ENCODE measurements at places on chromosomes 1 and 21. TPM values are rescaled to one million over a fixed set of nuclear protein-coding genes. Genes with fewer than 3 reads are reported as not detected.

GRCh38 chr1:229664133-229664689 is 38.2 kb downstream of the URB2 start:
- DNase-seq = peak; percentile 29

DNA sequence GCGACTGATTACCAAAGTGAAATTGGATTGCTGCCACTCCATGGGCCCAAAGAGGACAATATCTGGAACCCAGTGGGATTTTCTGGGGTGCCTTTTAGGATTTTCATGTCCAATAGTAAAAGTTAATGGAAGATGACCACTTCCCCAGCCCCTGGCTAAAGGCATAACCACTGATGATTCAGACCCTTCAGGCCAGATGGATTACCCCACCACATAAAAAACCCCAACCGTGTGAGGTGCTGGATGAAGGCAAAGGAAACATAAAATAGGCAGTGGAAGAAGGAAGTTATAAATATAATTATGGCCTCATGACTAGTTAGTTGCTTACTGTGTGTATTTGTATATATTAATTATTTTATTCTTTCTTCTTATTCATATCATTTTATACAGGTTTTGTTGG is 40.2 kb upstream of the IL10 start:
- no peak for DNase-seq

Gene TENT5C
- 4.9 TPM for total RNA-seq

Gene LCE2C
- not detected for total RNA-seq

GRCh38 chr1:98453066-98453465 is 208.5 kb upstream of the SNX7 start:
- no peak for DNase-seq

DNA sequence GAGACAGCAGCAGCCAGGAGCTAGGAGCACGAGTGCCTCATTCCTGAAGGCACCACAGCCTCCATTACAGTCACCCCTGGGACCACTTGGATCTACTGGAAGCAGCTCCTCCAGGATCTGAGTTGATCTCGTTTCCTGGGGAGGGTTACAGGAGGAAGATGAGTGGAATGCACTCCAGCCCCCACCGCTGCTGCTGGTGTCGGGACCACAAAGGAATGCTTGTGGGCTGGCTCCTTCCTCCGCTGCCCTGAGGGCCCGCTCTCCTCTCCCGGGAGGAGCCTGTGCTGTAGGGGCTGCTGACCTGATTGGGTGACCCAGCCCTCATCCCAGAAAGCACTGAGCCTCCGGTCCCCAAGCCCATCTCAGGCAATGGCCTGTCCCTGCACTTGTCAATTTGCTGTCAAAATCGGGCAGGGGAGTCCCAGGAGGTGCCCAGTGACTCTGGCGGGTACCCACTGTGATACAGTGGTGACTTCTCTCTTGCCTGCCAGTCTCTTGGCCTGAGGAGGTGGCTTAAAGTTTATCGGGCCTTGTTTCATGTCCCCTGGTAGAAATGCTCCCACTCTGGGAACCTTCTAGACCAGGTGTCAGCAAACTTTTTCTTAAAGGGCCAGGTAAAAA is 23.1 kb downstream of the IL10RB start:
- DNase-seq = no peak

GRCh38 chr1:76238094-76238628 is 163.6 kb downstream of the ST6GALNAC3 start:
- DNase-seq = no peak

Gene PTGFR
- not detected for total RNA-seq

Gene ACTL8
- not detected for total RNA-seq

DNA sequence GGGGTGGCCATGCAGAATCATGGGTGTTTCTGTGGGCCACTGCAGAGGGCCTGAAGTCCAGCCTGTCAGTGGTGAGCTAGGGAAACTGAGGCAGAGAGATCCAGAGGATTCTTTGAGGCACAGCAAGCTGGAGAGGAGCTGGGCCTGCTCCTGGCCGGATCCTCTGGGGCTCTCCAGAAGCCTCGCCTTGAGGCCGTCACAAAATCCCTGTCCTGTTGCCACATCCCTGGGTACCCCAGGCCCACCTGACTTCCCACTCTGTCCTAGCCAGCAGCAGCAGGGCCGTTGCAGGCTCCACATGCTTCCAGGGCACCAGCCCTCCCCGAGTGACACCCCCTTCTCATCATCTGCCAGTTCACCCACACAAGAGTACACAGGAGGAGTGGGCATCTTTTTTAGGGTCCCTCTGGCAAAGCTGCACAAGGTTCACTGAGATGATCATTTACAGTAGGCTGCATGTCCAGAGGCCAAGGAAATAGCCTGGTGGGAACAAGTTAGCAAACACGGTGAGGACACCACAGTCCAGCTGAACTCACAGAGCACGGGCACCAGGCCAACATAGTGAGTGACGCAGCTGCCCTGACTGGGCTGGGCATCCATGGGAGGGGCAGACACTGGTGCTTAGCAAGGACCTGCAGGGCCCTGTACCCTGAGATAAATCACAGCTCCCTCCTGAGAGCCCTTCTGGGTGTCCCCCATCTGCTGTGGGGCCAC is 25.1 kb upstream of the TSPEAR start:
- no peak for DNase-seq

DNA sequence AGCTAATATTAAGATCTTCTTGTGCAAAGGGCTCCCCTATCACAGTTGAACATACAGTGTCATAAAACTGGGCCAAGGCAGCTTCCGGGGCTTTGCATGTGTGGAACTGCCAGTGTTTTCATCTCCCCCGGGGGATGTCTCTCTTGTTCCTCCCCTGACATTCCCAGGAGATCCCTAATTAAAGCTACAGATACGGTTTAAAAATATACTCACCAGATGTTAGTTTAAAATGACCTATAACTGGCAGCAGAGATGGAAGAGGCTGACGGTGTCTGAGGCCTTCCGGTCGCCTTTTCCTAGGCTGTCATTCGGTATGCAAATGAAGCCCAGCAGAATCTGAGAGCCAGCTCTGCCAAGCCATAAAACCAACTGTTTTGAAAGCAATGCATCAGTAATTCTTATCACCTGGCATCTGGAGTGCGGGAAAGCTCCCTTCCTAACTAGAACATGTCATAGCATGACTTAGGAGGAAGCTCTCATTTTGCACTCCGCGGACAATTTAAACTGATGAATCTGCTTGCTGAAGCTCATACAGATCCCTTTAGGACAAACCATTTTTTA is 436.5 kb upstream of the VAMP3 start:
- DNase-seq = no peak

Gene DAB1
- total RNA-seq = not detected

Gene EGLN1
- 17.1 TPM for total RNA-seq

DNA sequence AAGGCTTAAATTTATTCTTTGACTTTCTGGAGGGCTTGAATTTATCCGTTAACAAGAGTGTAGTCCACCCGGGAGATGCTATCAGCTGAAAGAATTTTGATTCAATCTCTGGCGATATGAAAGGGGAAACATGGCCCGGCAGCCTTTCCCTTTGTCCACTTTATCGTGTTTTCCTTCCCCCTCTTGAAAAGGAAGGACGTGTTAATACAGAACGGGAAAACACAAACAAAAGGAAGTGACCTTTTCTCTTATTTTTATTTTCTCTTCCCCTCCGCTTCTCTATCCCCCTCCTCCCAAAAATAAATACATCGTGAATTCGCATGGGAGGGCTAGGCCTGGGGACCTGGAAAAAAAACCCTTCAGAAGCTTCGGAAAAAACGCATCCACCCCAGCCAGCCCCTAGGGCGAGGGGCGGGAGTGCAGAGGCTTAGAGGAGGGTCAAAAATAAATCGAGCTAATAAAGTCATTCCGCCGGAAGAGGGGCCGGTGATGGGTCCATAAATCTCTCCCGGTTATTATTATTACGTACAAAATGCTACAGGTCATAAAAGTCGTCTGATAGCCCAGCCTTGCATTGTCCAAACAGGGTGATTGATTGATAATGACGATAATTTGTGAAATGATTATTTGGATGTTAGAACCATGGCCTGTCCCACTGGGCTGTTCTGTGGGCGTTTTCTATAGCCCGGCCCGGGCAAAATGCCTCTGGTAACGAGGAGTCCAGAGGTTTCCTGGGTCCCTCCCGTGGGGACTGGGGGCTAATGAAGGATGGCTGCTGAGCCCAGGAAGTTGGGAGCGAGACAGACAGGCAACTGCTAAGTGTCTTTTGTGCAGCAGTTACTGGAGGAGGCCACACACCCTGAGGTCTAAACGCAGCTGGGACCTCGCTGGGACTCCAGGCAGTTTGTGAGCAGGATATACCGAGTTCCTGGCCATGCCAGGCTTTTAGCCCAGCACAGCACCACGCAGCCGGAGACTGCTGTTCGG is 179.4 kb downstream of the PRDM16 start:
- no peak for DNase-seq

Gene OR14A16
- not detected for total RNA-seq

DNA sequence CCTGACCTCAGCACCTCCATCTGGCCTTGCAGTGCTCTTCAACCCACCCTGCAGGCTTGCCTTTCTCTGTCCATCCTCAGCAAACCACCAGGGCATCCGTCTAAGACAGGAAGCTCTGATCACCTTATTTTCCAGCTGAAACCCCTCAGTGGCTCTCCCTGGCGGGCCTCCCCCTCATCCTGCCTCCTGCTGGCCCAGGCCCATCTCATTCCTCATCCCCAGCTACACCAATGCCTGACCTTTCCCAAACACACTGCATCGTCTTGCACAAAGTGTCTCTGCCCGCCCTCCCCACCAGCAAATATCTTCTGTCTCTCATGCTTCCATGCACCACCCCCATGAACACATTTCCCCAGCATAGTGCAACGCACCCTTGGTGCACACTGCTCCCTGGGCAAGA is 205.0 kb downstream of the TOMM20 start:
- DNase-seq = no peak

DNA sequence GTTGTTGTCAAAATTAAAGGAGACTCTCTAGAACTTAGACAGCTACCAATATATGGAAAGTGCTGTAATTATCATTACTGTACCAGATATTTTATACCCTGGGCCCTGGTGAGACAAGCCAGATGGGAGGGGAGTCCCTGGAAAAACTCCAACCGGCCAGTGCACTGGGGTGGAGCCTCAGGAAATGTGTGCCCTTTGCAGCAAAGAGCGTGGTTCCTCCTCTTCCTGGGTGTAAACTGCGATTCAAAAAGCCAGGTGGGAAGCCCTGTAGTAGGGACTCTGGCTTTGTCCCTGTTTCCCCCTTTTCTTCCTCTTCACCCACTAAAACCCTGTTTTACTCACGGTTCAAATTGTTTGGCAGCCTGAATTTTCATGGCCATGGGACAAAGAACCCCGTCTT is 812.3 kb downstream of the PLA2G4A start:
- DNase-seq = no peak

DNA sequence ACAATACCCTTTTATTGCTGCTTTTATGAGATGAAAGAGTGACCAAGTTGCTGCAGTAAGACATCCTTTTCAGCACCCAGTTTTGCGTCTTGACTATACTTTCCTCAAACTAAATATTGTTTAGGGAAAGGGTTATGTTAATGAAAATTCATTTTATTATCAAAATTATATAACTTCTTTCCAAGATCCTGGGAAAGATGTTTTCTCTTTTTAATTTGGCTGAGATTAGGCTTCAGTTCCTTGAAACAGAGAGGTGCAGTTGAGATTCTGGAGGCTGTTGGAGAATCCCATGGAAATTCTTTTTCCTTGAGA is 91.6 kb upstream of the KCNA3 start:
- DNase-seq = no peak

Gene LCE3E
- not detected for total RNA-seq

- no peak for DNase-seq
These were observed 8.2 kb downstream of the DVL1 start for GRCh38 chr1:1340791-1341548.

GRCh38 chr1:70666381-70667140 is 255.5 kb downstream of the CTH start:
- no peak for DNase-seq

GRCh38 chr1:108045460-108045859 is 80.5 kb upstream of the VAV3 start:
- no peak for DNase-seq

- DNase-seq = no peak
These were observed 10.7 kb upstream of the GPR25 start for GRCh38 chr1:200861937-200862647.

DNA sequence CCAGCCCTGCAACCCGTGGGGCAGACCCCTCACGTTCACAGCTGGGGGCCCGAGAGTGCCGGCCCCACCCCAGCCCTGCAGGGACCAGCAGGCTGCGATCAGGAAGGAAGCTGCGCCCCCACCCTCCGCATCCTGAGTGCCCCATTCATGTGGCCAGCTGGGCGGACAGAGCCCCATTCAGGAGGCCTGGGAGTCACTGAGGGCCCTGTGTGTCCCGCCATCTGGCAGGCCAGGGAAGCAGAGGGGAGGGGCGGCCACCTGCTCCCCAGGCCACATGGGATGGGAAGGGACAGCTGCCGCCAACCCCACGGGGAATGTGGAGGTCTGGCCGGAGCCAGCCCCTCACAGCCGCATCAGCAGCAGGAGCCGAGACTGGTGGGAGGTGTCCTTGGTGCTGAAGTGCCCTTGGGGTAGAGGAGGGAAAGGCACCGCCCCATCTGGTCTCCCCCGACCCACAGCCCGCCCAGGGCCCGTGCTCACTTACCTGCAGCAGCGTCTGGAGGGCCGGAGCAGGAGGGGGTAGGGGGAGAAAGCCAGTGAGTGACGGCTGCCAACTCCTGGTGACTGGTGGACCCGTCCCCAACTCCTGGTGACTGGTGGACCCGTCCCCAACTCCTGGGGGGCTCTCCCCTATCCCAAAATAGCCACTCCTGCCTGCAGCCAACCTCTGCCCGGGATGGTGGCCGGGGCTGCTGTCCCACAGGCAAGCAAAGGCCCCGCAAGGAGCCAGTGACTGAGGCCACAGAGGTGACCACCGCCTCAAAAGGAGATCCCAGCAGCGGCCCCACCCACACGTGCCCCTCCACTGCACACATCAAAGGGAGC is 8.7 kb downstream of the ACAP3 start:
- no peak for DNase-seq

Gene RNF186
- total RNA-seq = not detected

GRCh38 chr1:236148470-236148845 is 6.1 kb downstream of the GPR137B start:
- DNase-seq = no peak
